ENCODE measurements at places on chromosomes 12 and 14.

DNA sequence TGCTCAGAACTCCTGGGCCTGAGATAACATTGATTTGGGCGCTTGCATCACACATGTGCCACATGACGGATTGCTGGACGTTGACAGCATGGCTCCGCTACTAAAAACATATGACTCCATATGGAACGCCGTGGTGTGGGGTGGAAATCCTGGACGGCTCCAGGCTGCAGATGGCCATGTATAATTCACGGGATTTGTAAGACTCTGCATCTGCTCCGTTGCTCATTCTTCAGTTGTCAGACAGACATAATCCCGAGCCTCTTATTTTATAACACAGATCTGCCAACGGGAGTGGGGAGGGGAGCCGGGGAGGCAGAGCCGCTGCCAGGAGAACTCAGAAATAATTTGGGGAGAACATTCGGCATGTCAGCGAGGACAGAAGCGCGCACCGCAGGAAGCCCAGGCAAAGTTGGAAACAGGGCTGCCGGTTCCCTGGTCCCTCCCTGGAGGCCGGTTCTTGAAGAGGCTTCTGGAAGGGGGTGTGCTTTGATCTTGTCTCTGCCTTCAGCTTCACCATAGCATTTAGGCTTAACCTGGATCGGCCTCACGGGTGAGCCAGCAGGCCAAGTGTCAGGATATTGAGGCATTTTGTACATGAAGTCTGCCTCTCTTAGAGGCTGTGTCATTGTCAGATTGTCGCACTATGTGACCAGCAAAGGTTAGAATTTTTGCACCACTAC, 45.8 kb upstream of the MYL2 start:
- DNase-seq: no peak

DNA sequence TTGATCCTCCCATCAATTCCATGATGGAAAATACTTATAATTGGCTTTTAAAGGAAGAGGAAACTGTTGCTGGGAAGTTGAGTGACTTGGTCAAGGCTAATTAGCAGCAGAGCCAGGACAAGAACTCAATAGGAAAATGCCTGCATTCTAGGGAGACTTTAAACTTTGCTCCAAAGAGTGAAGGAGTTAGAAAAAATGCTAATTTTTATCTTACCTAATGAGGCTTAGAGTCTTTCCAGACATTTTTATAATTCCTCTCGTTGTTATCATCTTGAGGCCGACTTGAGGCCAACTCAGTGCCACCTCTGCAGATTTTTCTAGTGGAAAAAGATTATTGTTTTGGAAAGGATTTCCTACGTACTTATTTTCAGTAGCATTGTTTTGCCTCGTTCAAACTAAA, 344.6 kb downstream of the ETNK1 start:
- DNase-seq: no peak

DNA sequence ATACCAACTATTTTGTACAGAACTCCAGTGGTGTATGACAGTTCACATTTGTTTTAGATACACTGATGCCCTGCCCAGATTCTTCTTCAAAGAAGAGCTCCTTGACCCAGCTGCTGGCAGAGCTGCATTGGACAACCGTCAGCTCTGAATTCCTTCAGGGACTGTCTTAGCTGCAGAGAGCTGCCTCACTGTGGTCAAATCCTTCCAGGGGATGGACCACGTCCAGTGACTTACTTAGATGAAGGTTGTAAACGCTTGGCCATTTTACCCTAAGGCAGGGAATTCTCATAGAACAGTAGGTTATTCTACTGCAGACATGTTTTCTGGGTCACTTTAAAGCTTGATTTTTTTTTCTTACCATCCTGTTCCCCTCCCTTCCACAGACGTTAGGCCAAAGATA, 905.0 kb upstream of the ATXN7L3B start:
- no peak for DNase-seq

DNA sequence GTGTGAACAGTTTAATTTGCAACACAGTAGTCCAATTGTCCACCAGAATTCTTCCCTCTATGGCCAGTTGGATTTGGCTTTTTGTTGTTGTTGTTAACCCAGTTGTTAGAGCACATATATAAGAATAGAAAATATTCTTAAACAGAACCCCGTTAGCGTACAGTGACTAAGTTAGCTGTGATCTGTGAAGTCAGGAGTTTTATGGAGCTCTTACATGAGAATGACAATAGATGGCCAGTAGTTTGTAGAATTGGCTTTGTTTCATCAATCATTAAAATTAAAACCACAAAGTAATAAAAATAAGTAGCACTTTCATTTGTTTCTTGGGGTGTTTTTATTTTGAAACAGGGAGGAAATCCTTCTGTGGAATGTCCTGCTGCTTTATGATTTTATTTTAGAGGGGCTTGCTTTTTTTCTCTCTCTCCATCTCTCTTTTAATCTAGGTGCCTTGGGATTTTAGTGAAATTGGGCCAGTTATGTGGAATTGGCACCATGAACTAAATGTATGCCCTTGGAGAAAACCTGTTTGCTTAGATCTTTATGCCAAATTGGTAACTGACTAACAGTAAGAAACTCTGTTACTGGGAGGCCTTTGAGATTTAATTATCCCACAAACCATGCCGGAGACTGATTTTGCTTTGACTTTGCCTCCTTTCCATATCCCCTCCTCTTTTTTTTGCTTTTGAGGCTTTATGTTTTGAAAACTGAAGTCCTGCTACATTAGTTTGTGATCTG, 22.9 kb downstream of the FBXW8 start:
- DNase-seq: no peak

DNA sequence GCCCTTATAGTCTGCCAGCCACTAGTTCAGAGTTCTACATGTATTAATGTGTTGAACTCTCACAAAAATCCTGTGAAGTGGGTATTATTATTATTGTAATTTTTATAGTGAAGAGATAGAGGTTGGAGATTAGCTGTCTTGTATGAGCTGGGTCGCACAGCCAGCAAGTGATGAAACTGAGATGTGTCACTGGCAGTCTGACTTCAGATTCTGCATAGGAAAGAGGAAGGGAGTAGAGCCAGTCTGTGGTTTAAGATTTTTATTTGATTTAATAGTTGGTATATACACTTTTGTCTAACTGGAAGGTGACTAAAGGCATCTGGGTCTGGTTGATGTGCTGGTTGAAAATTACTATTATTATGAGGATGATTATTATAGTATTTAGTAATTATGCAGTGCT, 5.8 kb upstream of the FRS2 start:
- DNase-seq: no peak

GRCh38 chr14:34741840-34742239, 27.4 kb upstream of the CFL2 start:
- no peak for DNase-seq

- no peak for DNase-seq
These were observed 94.6 kb downstream of the PAX9 start for GRCh38 chr14:36756226-36756625.

DNA sequence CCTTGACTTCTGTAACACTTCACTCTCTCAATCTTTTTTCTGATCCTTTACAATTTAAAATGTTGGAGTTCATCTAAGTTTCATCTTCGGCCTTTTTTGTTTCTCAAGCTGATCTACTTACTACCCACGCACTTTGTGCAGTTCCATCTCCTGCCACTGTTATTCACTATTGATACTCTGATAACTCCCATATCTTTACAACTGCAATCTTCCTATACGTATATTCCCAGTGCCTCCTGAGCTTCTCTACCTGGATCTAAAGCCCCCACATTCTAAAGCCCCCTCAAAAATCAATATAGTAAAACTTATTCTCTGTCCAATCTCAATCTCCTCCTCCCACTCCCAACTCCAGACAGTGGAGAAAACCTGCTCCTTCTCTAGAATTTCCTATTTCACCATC, 5.9 kb downstream of the ATG2B start:
- no peak for DNase-seq

- no peak for DNase-seq
These were observed 87.6 kb upstream of the MAP1LC3B2 start for GRCh38 chr12:116471544-116471943.

DNA sequence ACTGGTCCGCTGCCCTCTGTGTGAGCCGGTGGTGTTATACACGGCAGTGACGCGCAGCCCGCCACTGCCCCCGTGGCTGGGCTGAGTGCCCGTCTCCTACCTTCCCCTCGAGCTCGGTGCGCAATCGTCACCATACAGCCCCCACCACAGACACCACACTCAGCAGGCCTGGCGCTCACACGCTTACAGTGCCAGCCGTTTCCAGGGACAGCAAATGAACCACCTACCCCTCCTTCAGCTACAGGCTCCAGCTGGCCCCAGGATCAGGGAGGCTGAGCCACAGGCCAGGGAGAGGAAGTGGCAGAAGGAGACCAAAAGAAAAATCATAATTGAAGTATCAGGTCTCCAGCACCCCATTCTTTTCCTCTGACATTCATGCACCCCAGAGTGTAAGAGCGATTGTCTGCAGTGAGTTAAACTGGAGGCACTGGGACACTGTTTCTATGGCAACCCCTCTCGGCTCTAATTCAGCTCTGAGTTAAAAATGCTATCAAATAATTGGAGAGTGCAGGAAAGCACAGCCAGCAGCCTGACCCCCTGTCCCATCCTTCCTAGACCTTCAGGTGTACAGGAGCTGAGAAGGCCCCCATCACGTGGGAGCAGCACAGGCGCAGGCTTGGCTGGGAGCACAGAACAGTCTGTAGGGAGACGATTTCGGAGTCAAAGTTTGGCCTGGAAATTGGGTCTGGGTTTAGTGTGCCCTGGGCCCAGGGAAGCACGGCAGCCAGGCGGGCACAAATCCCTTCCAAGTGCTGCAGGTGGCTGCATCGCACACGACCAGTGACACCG, 18.0 kb downstream of the LRTM2 start:
- DNase-seq: no peak

- DNase-seq: no peak
These were observed 7.9 kb upstream of the PRKAB1 start for GRCh38 chr12:119660076-119660475.

- DNase-seq: peak; percentile 87
These were observed 826 bp downstream of the PRKCH start for GRCh38 chr14:61322011-61322798.

- DNase-seq: no peak
These were observed 88.8 kb downstream of the NAV3 start for GRCh38 chr12:77919450-77919849.

GRCh38 chr12:49344486-49345050, 2.1 kb upstream of the DNAJC22 start:
- no peak for DNase-seq

GRCh38 chr12:50257236-50258166, 25.8 kb downstream of the LIMA1 start:
- peak; percentile 29 for DNase-seq

DNA sequence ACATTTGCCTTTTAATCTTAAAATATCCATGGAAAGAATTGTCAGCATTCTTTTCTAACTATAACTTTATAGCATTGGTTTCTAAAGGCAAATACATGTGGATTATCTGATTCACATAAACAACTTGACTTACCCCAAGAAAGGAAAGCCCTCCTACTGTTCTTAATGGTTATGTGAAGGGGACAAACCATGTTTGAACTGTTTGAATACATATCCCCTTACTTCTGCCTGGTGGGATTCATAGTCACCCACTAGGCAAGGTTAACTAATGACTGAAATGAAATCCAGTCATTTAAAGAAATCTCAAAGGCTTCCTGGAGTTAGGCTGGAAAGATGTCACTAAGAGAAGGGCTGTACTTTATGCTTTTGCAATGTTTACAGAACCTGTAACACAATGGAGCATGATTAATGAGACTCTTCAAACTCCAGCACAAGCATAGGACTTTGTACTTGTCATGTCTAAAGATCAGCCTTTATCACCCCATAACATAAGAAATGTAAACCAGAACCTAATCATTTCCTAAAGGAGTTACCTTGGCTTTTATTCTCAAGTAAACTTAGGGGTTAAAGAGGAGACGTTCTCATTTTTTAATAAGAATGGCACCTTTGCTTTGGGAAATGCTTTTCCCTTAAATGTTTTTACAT, 10.2 kb upstream of the FLRT2 start:
- no peak for DNase-seq

- DNase-seq: peak; percentile 64
These were observed 12.2 kb upstream of the SPTB start for GRCh38 chr14:64891839-64892375.

- DNase-seq: no peak
These were observed 7.0 kb downstream of the PYGL start for GRCh38 chr14:50937325-50937724.

DNA sequence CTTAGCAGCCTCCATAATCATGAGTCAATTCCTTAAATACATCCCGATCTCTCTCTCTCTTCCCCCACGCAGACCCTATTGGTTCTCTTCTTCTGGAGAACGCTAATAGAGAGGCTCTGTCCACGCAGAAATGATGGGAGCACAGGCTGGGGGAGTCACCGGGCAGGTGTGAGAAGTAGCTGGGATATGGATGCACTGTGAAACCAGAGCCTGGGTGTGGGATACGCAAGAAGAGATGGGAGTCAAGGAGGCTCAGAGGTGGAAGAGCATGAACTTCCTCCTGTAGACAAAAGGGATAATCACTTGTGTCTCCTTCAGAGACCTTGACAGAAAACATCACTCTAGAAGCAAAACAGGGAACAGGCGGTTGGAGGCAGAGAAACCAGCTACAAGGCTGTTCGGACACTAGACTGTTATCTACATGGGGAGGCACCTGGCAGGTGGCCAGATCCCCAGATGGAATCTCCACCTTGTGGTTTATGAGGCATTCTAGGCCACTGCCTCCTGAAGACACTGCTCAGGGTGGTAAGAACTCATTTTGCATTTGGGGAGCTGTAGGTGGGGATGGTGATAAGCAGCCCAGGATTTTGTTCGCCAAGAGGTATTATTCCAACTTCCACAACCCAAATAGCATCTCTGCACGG, 7.2 kb upstream of the SELPLG start:
- DNase-seq: peak; percentile 32

- DNase-seq: no peak
These were observed 40.2 kb upstream of the OTOGL start for GRCh38 chr12:80059102-80059501.

DNA sequence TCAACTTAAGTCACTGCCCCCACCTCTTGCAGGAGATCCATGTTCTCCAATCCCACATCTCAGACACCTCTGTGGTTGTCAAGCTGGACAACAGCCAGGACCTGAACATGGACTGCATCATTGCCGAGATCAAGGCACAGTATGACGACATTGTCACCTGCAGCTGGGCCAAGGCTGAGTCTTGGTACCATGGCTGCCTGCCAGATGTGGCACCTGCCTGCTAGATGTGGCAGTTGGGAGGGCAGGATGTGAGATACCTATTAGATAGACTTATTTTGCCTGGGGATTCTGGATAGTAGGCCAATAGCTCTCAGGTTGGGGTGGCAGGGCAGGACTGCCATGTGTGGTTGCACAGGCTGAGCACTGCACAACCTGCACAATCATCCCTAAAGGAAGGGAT, 7.9 kb upstream of the KRT86 start:
- DNase-seq: peak; percentile 77

GRCh38 chr12:659090-659683, 4.1 kb downstream of the NINJ2 start:
- no peak for DNase-seq

GRCh38 chr14:32698831-32699230, 239.8 kb upstream of the NPAS3 start:
- no peak for DNase-seq
